ENCODE measurements at places on chromosomes 3 and 15.

- DNase-seq, result no peak
These were observed 1048.5 kb downstream of the NTRK3 start for GRCh38 chr15:87207990-87208580.

- DNase-seq, result no peak
These were observed 168.1 kb downstream of the NSMCE3 start for GRCh38 chr15:29101491-29101890.

DNA sequence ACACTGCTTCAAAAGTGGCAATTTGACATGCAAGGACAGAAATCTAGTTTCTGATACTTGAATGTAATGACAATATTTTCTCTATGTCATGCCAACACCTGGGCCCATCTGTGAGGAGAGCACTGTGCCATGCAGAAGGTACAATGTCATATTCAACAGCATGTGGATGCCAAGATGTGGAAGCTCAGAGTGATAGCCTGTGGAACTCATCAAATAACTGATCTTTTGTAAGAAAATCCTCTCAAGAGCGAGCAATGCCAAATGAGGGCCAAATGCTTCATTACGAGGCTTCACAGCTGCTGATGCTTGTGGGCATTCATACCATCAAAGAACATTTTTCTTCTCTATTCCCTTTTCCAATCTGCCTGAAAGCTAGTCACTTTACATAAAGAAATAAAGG, 95.1 kb downstream of the ROBO1 start:
- no peak for DNase-seq

DNA sequence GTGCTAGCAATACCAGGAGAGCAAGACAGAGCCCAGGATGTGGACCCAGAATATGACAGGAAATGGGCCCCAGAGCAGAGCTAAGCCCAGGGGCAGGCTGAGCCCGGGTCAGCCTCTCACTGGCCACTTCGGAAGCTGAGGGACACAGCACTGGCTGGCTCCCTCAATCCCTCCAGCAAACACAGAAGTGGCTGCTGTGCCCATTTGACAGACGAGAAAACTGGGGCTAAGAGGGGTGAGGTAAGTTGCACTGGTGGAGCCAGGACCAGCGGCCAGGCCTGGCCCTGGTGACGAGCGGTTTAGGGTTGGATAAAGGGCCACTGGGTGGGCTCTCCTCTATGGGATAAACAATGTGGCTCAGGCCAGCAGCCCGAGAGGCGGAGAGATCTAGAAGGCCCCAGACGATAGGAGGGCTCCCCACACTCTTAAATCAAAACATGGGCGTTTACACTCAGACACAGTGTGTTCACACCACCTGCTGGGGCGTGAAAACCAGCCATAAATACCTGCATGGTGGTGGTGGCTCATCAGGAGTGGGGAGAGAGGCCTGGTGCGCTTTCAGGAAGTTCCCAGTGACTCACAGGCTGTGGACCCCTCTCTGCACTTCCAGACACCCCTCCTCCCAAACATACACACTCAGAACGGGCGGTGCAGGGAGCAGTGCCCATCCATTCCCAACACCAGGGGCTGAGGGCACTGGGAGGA, 12.0 kb upstream of the LINGO1 start:
- no peak for DNase-seq

- DNase-seq, result no peak
These were observed 80.9 kb downstream of the STT3B start for GRCh38 chr3:31613654-31614053.

GRCh38 chr3:66825375-66825774, 172.7 kb upstream of the KBTBD8 start:
- no peak for DNase-seq

GRCh38 chr3:57956119-57956832, 51.9 kb upstream of the FLNB start:
- no peak for DNase-seq

- no peak for DNase-seq
These were observed 12.7 kb downstream of the TMPRSS7 start for GRCh38 chr3:112047264-112047663.

GRCh38 chr3:42096796-42097565, 5.8 kb downstream of the TRAK1 start:
- no peak for DNase-seq

All from SHP77 treated with DMSO at 0.1 percent for 48 hours (cell line).